Endothelial cell of umbilical vein (primary cell): ENCODE measurements at places on chromosomes 4 and X. TPM values are rescaled to one million over a fixed set of nuclear protein-coding genes. Genes with fewer than 3 reads are reported as not detected.

CDKL5 gene
- 4.2 and 4.3 TPM in 2 replicates for total RNA-seq

OTC gene
- not detected in 2 replicates for total RNA-seq

MTNR1A gene
- total RNA-seq = not detected in 2 replicates

PRICKLE3 gene
- 9.6 and 15.0 TPM in 2 replicates for total RNA-seq

- no peak for DNase-seq
Measured at GRCh38 chrX:22063284-22063683, 31.2 kb downstream of the PHEX start.

DNA sequence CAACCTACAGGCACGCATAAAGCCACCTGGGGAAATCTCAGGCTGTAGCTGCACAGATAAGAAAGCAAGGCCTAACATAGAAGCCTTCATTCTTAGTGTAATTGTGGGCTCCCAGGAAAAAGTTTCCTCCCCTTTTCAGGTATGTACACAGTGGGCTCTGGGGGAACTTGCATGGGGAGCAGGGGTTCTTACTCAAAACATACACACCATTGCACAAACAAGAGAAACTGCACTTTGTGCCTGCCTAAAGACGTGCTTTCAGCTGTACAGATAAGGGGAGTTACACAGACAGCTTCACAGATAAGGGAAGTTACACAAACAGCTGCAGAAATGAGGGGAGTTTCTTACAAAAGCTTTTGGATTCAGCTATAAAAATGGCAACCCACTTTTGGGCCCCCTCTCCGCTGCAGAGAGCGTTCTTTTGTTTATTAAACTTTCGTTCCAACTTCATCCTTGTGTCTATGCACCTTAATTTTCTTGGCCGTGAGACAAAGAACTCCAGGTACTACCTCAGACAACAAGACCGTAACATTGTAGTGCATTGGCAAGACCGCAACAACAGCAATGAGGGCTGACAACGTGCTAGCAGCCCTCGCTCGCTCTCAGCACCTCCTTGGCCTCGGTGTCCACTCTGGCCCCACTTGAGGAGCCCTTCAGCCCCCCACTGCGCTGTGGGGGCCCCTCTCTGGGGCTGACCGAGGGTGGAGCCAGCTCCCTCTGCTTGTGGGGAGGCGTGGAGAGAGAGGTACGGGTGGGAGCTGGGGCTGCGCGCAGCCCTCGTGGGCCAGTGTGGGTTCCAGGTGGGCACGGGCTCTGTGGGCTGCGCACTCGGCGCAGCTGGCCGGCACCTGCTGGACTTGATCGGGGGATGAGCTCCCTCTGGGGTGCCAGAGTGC is 317.5 kb downstream of the RAPGEF2 start:
- DNase-seq = no peak
